ENCODE measurements at places on chromosomes 3 and 15.

DNA sequence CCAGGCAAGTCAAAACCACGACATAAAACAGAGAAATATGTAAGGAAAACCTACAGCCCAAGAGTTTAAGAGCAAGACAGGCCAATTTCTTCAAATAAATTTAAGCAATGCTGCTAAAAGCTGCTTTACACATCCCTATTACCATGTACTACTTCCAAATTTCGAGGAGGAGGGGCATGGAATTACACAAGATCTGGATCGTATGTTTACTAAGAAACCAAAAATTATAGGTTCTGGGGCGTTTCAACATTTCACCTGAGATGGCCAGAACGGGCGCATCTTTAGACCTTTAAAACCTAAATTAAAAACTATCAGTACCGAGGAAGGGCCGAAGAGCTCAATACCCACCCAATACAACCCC is 664 bp upstream of the NR2C2 start:
- DNase-seq: no peak

GRCh38 chr3:22122567-22122966 is 371.6 kb upstream of the ZNF385D start:
- DNase-seq: no peak

DNA sequence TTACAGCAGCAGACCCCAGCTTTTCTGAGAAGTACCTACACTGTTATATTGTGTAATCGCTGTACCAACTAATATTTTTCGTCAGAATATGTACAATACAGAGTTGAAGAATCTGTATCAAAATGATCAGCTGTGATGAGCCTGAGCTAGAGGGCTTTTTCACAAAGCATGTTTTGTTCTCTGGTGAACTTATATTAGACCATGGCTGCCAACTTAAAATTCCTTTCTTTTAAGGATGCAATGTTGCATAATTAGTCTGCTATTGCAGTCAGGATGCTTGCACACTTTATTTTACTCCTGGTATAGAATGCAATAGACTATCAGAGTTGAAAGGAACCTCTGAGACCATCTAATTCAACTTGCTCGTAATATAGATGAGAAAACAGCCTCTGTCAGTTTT is 127.8 kb downstream of the RBMS3 start:
- DNase-seq: no peak

DNA sequence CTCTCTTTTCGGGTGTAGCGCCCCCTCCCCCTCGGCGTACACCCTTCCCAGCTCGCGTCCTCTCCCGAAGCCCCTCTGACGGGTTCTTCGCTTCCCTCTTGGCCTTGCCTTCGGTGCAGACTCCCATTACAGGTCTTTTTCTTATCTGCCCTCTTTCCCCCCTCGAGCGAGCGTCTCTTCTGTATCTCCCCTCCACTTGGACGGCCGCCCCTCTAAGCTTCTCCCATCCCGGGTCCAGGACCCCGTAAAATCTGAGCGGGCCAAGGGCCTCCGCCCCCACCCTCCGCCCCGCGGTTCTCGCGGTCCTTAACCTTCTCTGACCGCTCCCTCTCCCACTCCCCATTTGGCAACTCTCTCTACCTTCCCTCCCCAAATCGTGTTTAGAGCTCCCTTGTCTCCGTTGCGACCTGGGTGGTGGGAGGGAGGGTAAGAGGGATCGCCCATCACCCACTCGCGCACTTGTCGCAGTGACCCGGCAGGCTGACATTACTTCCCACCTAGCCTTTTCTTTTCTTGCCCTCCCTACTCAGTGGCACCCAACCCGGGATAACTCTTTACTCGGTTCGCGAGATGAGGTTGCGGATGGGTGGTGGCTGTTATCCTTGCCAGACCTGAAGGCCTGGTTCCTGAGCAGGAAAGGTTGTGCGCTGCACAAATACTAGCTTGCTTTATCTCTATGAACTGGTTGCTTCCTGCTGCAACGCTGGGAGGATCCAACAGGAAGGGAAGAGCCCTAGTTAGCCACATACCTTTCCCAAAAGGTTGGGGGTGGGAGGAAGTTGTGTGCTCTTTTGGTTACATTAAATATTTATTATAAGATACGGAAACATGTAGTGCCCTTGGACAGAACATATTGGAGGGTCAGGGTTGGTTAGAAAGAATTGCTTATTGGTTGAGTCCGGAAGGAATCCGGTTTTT is 922 bp downstream of the RAB11A start:
- peak; percentile 30 for DNase-seq

GRCh38 chr3:160127308-160127707 is 97.9 kb upstream of the C3orf80 start:
- no peak for DNase-seq

DNA sequence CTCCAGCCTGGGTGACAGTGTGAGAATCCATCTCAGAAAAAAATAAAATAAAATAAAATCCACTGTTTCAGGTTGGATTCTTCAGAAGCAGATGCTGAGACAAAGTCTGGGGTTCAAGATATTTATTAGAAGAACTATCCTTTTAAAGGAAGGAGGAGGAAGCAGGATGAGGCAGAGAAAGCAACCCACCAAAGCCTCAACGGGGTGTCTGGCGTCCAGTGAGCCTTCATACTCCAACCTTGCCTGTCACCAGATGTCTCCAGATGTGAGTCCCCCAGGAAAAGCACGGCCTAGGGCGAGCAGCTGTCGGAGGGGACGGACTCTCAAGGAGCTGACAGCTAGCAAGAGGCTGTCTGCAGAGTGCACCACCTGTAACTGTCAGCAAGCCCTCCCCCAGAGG is 37.3 kb downstream of the MB21D2 start:
- no peak for DNase-seq

DNA sequence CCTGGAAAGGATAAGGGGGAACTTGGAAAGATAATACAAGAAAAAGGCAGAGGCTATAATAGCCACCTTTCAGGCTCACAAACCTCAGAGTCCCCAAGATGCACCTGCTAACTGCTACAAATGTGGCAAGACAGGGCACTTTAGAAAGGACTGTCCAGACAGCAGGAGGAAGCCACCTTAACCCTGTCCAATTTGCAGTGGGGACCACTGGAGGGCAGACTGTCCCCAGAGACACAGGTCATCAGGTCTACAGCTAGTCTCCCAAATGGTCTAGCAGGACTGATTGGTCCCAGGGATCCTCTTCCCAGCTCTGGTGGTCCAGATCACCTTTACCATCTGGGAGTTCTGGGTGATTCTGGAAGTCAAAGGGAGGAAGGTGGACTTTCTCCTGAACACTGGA is 882.5 kb upstream of the GBE1 start:
- no peak for DNase-seq

DNA sequence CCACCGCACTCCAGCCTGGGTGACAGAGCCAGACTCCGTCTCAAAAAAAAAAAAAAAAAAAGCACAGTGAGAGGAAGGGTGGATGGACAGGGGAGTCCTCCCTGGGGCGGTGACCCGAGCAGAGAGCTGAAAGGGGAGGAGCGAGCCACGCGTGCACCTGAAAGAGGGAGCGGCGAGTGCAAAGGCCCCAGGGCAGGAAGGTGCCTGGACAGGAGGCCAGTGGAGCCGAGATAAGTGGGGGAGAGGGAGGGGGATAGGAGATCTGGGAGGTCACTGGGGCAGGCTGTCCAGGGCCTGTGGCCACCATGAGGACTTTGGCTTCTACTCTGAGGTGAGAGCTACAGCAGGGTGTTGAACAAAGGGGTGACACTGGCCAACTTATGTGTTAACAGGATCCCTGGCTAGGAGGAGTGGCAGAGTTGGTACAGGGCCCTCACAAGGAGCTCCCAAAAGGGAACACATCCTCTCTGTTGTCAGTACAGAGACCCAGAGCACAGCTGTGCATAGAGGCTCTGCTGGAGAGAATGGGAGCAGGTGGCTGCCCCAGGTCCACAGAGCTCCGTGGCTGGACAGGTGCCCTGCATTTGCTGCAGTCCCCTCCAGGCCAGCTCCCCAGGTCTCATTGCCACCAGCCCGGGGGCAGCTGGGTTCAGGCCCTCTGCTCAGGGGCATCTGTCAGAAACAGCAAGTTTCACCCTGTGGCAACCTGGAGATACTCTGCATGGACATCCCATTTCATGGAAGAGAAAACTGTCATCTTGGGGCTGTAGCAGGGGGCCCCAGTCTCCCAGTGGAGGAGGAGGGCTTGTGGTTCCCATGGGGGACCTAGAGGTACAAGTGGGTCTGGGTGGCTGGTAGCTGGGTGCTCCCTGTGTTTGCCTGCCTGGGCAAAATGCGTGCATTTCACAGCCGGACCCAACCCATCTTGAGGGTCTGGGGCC is 28.5 kb downstream of the FBLN2 start:
- DNase-seq: no peak

DNA sequence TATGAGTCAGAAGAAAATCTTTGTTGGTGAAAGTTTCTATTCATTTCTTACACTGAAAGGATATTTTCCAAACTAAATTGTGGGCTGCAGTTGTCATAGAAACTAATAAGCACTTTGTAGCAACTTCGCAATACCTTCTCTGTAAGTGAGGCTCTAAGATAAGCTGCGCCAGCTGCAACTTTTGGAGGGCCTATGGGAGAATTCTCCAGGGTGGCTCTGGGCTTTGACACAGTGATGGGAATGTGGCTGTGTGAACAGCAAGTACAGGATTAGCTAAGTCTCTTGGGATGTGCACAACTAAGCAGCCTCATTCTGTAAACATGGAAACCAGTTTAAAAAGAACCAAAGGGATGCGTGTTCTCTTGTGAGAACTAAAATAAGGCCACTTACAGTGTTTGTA is 124.6 kb upstream of the SGO1 start:
- DNase-seq: no peak

DNA sequence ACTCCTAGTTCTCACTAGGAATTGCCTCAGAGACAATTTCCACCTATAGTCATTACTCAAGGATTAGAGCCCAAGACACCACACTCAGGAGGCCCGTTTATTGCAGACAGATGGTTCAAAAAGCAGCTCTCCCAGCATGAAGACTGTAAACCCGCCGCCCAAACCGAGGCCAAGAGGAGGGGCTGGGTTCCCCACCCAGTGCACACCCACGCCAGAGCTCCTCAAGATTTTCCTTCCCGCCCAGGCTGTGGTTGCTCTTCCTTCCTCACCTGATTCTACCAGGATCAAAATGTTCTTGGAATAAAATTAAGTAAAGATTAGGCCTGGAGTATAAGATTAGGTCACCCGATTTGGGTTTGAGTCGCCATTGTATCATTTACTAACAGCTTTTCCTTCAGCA is 364.4 kb downstream of the MECOM start:
- no peak for DNase-seq

GRCh38 chr3:67431887-67432286 is 222.5 kb downstream of the SUCLG2 start:
- no peak for DNase-seq

Measured in stimulated activated CD4-positive, alpha-beta T cell treated with anti-CD3 and anti-CD28 coated beads, Interleukin-4, amount 100 ng/mL, for 24 hours (primary cell).